ENCODE measurements at places on chromosomes 2 and 18.

GRCh38 chr2:86430368-86430767, 10.8 kb upstream of the KDM3A start:
- DNase-seq, result no peak

DNA sequence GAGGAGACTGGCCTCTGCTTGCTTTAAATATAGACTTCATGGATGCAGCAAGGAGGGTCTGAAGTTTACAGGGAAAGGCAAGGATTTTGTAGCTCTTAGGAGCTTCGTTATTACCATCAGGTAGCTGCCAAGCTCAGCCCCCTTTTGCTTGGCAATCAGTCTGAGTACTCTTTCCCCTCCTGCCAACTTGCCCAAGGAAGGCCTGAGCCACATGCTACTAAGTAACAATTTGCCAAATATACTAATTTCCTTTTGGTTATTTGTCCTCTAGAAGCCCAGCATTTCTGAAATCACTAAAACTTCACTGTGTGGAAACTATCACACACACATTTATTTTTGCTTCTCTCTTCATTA, 85.5 kb upstream of the ITPRID2 start:
- no peak for DNase-seq

DNA sequence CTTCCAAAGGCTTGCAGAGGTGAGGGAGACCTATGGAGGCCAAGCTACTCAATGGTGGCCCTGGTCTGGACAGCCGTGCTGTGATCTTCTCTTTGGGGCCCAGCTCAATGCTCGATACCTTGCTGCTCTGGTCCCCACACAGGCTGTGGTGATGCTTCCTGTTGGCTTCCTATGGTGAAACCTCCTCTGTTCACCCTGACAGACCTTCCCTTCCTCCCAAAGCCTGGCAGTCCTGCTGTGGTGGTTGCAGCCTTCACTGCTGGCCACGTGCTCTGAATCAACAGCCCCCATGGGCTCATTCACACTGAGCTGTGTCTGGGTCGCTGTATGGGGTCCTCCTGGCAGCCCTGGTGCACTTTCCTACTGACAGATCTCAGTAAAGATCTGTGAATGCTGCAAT, 31.0 kb upstream of the GALR1 start:
- DNase-seq, result no peak

- DNase-seq, result no peak
Observed at GRCh38 chr18:45399643-45400042, 215.6 kb upstream of the SLC14A2 start.

DNA sequence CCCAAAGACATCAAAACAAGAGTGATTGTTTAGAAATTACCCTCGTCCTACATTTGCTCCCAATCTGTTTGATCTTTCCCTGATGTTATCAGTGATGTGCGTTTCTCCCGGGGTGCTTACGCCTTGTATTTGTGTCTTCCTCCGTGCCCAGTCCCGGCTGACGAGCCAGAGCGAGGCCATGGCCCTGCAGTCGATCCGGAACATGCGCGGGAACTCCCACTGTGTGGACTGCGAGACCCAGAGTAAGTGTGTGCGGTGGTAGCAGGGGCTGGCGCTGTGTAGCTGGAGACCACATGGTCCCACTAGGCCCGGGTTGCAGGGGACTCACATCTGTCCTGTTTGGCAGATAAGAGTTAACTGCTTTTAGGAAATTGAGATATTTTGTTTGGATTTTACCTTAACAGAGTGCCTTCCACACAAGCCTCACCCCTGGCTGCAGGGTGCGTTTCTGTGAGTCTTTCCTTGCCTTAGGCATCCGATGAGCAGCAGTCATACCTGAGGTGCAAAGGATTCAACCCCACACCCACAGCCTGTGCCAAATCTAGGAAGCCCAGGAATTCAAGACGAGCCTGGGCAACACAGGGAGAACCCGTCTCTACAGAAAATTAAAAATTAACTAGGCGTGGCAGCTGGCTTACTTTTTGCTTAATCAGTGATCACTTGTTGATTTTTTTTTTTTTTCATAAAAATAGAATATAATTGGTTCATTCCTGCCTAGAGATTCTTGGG, 127.4 kb downstream of the GBX2 start:
- no peak for DNase-seq

DNA sequence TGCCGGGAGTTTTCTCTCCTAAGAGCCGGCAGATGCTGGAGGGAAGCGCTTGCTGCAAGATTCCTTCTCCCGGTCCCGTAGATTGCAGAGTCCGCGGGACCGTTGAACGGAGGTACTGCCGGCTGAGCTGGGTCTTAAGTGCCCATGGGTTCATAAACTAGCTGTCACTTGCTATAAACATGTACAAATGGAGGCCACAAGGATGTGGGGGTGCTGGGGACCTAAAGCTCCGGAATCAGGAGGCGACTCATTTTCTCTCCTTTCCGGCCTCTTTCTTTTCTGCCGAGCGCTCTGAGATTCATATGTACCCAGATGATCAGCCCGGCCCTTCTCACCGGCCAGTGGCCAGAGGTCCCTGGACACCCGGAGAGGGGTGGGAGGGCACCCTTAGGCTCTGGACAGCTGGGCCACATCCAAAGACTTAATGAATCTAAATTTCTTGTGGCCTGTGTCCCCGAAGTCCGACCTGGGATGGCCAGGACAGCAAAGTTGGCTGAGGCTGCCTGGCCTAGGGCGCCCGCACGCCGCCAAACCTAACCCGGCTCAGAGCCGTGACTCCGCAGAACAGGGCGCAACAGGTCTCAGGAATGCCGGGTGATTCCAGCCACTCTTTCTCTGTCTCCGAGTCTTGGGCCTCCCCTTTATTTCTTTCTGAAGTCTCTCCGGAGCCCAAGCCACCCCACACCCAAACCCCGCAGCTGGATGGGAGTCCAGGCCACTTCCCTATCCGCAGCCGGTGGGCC, 2.4 kb upstream of the PAX3 start:
- DNase-seq, result no peak

DNA sequence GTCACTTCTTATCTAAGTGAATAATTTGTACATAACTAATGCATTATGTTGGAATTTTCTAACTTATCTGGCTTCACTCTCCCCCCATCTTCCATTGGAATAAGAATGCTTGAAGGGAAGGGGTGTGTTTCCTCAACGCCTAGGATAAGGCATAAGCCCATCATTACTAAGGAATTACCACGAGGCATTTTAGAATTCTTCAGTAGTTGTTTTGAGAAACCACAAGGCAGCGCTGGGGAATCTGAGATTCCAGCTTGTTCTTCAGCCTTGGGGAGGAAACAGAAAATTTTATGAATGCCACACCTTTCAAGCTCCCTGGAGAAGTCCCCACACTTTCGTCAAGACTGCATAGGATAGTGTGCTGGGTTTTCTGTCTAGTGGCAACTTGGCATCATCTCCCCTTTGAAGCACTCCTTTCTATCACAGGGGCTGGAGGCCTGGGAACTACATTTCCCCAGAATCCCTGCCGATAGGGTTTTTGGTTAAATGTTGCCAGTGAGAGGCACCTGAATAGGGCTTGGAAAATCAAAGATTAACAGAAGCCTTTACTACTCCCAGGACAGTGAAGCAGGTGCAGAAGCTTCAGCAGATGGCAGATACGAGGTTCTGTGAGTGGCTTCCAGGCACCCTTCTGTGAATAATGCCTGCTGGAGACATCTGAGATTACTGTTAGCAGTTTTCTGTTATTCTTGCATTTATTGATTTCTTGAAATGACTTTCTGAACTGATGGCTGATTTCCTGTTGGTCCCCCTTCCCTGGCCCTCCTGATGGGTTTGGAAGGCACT, 192.7 kb upstream of the REV1 start:
- DNase-seq, result no peak

GRCh38 chr2:227370791-227371312, 8.3 kb downstream of the TM4SF20 start:
- no peak for DNase-seq

- DNase-seq, result peak; percentile 12
Observed at GRCh38 chr2:10124538-10125045, 2.1 kb downstream of the RRM2 start.

DNA sequence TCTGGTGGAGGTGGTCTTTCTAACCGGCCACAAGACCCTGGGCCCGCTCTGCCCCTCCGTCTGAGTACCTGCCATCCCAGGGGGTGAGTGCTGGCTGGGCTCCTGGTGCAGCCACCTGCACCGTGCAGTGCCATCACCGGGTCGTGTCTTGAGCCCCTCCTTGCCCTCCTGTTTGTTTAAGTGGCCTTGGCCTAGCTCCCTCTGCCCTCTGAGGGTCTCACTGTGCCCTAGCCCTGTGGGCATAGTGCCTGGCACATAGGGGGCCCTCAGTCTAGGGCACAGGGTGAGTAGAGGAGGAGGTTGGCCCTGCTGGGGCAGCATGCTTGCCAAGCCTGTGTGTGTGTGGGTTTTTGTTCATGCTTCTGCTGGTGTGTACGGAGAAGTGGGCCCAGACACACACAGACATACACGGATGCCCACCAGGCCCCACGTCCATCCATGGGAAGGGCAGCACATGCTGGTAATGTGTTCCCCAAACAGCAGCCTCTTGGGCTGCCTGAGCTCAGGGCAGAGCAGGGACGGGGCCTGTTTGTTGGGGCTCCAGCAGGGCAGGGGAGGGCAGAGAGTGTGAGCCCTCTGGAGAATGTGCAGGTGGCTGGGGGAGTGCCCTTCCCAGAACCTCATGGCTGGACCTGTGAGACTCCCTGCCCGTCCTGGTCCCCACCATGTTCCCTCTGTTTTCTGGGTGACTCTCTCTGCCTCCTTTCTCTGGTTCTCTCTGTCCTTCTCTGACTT, 94.6 kb downstream of the GLI2 start:
- DNase-seq, result no peak

- DNase-seq, result no peak
Observed at GRCh38 chr2:201859949-201860348, 53.6 kb downstream of the CDK15 start.

DNA sequence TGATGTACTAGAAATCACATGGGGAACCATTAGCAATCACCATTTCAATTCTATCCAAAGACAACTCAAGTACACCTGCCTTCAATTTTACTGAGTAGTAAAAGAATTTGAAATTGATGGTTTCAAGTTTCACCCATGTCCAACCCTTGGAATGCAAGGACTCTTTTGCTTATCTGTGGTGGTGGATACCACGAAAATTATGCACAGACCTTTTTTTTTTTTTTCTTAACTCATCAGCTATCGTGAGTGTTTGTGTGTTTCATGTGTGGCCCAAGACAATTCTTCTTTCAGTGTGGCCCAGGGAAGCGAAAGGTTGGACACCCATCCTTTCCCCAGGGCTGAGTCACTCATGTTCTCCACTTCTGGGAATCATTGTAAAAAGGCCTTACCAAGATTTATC, 23.1 kb downstream of the ID2 start:
- DNase-seq, result no peak
